NCI-H2029 (cell line): ENCODE measurements at places on chromosomes 12 and 14.

DNA sequence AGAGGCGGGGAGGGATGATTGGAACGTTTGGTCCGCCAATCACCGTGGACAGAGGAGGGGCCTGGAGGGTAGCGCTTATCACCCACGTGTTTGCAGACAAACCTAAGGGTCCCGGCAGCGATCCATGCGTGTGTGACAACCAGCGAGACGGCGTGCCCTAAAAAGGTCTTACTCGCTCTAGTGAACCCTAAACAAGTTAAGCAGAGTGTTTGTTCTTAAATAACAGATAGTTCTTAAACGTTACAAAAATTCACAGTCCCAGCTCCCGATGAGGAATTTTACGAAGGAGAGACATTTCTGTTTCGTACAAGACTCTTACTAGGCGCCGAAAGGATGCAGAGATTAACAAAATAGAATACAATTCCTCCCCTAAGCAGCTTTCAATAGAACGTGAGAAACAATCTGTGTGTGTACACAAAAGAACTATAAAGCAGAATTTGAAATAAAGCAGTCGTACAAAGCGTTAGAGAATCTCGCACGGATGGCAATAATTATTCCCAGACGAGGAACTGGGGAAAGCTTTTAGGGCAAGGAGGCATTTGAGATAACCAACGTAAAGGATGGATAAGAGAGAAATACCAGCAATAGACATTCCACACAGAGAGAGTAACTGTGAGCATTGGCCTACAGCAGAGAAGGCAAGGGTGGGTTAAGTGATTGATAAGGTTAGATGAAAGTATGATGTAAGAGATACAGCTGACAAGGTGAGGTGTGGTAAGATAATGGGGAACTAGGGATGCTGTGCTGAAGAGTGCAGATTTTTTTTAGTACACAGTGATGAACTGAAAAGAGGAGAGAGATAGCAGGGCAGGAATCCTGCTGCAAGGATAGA, 831 bp upstream of the RPS6KA5 start:
- no peak for DNase-seq

DNA sequence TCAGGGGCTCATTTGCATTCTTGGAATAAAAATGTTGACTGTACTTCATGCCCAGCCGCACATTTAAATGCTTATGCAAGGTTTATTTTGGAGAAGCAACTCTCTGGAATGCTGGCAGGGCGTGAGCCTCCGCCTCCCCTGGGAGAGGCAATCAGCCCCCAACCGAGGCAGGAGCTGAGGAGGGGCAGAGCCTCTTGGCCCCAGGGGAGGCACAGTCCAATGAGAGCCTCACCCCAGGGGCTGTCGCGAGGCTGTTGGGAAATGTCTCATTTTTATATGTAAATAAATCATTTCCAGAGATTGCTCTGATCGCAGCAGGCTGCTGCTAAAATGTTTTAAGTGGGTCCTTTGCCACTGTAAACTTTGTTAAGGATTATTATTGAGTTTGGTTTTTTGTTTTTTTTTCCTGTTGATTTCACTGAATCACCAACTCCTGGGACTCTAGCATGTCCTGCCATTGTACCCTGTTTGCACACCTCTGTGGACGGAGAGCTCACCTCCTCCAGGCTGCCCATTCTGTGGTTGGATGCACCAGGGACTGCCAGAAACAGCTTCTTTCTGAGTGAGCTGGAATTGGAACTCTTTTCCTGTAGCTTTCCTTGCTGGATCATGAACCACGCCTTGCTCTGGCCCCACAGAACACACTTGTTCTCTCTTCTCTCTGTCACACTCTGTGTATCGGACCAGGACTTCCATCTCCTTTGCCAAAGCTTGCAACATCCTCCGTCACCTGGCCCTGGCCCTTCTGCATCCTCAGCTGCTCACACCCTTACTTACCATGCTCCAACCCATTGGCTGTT, 46.9 kb upstream of the FAM181A start:
- DNase-seq: no peak

DNA sequence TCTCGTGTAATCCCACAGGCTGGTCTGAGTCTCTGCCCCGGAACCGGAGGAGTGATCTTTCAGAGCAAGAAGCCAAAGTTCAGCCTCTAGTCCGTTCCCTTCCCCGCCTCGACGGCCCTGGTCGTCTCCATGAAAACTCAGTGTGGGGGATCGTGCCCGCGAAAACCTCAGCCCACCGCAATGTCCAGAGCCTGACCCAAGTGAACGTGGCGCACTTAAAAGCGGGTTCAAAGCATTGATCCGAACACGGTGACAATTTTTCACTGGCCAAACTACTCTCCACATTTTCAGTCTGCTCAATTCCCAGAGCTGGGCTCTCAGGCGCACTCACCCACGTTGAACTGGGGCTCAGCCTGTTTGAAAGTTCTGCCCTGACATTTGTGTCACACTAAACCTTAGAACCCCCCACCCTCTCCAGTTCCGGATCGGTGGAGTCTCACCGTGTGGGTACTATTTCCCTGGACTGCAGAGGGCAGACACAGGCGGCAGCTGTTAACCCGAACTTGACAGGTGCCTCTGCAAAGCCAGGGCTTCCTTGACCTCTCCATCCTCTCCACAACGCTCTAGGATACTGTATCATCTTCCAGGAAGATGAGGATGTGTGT, 886 bp upstream of the PRICKLE1 start:
- no peak for DNase-seq

- no peak for DNase-seq
Measured at GRCh38 chr12:128687851-128688250, 135.9 kb downstream of the SLC15A4 start.

- DNase-seq: no peak
Measured at GRCh38 chr14:78425330-78425729, 255.2 kb downstream of the NRXN3 start.

- no peak for DNase-seq
Measured at GRCh38 chr12:49912345-49913255, 8.9 kb upstream of the FAIM2 start.

GRCh38 chr12:29830391-29830790, 46.6 kb upstream of the TMTC1 start:
- no peak for DNase-seq

DNA sequence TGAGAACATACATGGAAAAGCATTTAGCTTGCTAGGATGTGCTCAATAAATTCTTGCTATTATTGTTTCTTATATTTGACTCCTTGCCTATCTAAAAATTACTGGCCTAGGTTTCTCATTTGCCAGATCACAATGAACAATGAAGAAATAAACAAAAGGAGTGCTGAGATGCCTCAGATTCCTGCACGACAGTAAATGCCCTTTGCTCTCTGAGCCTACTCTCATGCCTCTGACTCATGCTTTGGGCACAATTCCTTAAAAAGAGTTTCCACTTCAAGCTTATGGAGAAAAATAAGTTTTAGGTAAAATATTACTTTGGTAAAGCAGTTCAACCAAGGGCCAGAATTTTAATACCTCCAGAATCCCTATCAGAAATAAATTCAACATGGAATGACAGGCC, 30.9 kb downstream of the GRIN2B start:
- DNase-seq: no peak

GRCh38 chr12:54419088-54419887, at the start of gene ITGA5:
TSS of gene ITGA5 (minus strand) at chr12:54419266. CDS start at chr12:54419198, 68 bp downstream.
- DNase-seq: no peak

DNA sequence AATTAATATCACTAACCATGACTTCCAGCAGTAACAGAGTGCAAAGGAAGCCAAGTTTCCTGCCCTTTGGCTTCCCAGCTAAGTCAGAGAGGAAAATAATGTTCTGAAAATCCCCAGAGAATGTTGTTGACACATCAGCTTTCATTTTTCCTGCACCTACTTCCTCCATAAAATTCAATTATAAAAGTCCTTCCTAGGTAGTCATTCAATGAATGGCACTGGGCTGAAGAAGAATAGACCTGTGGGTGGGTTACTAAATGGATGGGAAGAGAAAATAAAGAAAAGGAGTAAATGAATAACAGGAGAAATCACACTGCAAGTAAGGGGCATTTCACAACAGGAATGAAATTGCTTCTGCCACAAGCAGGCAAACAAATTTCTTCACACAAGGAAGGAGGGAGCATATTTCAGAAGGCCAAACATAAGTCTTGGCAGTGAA, 73.2 kb upstream of the MDM1 start:
- DNase-seq: no peak

DNA sequence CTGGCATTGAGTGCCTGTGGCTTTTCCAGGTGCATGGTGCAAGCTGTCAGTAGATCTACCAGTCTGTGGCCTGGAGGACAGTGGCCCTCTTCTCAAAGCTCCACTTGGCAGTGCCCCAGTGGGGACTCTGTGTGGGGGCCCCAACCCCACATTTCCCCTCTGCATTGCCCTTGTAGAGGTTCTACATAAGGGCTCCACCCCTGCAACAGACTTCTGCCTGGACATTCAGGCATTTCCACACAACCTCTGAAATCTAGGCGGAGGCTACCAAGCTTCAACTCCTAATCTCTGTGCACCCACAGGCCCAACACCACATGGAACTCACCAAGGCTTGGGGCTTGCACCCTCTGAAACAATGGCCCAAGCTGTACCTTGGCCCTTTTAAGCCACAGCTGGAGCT, 102.7 kb upstream of the PLEKHG7 start:
- no peak for DNase-seq

DNA sequence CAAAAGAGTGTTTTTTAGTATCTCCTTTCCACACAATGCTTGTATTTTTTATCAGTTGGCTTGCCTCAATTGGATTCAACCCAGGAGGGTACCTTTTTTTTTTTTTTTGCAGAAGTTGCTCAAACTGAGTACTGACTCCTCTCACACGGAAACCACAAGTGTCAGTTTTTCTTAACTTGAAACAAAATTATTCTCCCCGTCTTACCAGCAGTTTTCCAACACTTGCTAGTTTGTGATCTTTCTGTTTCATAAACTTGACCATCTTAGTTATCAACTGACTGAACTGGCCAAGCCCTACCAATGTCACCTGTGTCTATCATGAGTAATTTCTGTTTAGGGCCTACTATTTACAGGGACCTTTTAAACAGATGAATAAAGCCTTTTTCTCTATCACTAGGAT, 34.1 kb upstream of the ITPR2 start:
- no peak for DNase-seq

DNA sequence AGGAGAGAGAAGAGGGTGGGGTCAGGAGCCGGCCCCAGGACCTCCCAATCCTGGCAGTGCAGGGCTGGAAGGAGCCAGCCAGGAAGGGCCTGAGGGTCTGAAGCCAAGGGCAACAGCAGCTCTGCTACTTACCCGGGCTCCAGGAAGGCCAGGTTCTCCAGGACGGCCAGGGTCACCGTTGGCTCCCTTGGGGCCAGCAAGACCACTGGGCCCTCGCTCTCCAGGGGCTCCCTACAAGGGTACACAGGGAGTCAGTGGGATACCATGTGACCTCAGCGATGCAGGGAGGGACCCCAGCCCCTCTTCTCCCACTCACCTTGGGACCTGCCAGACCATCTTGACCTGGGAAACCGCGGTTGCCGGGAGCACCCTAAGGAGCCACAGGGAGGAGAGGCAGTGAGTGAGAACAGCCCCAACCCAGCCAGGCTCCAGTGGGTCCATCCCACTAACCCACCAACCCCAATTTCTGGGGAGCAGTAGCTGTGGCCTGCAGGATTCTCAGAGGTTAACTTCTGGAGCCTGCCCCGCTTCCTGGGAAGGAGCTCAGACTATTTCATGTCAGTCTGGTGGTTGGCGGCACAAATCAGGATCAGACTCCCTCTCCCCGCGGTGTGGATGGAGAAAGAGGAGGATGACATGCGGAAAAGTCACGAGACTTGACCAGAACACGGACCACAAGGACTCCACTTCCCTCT, 18.5 kb downstream of the COL2A1 start:
- DNase-seq: no peak

DNA sequence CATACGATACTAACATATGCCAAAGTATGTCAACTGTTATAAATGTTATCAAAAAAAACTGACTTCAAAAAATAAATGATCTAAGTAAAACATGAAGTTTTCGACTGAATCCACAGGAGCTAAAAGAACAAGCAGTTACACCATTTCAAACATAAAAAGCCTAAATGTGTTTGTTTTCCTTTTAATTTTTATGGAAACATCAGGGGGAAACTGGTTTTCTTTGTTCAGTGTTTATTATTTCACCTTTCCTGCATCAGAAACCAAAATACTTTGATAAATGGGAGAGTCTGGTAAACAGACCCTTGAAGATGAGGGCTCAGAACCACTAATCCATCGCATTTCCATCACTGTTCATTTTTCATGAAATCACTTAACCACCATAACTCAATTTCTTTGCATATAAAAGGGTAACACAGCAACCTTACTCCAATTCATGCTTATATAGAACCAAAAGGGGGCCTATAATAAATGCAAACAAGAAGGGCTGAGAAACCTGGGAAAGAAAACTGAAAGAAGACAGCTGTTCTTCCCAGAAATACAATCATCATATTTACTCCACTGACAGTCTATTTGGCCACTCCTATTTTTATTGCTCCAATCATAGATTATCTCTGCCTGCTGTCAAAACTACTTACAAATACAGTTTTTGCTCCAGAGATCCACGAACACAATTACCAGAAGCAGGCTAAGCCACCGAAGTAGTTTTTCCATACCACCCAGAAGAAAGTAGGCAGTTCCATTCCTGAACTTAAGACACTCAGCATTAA, 17.0 kb downstream of the FGD6 start:
- no peak for DNase-seq

- no peak for DNase-seq
Measured at GRCh38 chr14:95328729-95329503, 9.2 kb upstream of the CLMN start.

GRCh38 chr14:96584199-96584906, 82.2 kb downstream of the PAPOLA start:
- DNase-seq: no peak

DNA sequence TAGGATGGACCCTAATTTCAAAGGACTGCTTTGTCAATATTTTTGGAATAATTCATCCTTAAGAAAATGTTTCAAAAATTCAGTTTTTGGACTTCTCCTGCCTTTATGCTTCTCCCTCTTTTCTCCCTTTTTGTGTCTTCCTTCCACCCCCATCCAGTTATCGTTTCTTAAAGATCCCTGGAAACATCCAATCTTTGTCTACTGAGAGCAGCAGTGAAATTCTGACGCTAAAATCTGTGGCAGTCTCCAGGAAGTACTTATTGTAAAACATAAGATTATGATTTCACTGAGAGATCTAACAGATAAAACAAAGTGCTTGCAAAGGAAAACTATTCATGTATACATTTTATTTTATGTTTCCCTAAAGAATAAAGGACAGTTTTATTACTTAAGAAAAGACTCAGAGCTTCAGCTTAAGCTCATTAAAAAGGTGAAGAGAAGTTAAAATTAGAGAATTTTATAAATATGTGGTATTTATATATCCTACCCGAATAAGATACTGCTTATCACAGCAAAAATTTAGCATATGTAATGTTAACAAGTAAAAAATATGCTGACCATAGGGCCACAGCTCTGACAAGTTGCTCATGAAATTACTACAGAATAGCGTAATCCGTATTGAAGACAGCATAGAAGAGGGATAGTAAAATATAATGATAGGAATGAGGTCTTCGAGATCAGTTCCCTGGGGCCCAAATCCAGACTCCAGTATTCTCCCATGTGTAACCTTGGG, 6.9 kb downstream of the FRMD6 start:
- DNase-seq: no peak

DNA sequence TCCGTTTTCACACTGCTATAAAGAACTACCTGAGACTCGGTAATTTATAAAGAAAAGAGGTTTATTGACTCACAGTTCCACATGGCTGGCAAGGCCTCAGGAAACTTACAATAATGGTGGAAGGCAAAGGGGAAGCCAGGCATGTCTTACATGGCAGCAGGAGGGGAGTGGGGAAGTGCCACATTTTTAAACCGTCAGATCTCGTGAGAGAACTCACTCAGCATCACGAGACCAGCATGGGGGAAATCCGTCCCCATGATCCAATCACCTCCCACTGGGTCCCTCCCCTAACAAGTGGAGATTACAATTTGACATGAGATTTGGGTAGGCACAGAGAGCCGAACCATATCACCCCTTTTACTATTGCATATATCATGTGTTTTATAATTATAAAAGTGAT, 2.0 kb upstream of the PIGH start:
- no peak for DNase-seq
